Muscle of back (tissue), 13 donors: ENCODE measurements at places on chromosomes 1 and 21.

DNA sequence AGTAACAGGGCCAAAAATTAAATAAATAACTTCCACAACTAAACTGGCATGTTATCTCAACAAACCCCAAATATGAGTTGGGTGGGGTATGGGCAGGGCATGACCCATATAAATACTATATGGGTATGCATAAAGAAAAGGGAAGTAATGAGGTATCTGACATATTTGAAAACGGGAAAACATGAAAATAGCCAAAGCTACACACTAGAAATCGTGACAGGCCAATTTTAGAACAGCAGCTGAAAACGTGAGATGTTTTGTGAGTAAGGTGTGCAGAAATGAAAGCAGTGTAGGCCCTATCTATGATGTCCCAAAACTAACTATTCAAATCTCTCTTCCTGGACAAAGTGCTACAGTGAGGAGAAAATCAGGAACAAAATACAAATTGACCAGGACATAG is 537.9 kb upstream of the NR5A2 start:
- no peak for DNase-seq

GRCh38 chr1:219264561-219264960 is 90.9 kb downstream of the LYPLAL1 start:
- DNase-seq, result no peak

- no peak for DNase-seq
Observed at GRCh38 chr1:212629450-212630157, 21.0 kb downstream of the ATF3 start.

DNA sequence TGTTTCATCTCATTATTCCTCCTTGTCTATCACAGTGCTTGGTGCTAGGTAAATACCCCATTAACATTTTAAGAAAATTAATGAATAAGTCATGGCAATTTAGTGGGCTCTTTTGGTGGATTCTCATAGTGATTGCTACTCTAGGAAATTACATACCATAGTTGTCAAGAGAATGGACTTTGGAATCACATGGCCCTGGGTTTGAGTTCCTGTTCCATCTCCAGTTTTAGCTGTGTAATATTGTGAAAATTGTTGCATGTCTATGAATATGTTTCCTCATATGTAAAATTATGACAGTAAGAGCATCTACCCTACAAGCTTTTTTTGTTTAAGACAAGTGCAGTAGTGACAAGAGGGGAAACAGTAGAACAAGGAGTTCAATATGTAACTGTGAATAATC is 20.7 kb downstream of the WDTC1 start:
- no peak for DNase-seq

GRCh38 chr1:219710529-219711194 is 97.8 kb upstream of the ZC3H11B start:
- no peak for DNase-seq

GRCh38 chr1:93652323-93652949 is 29.2 kb downstream of the BCAR3 start:
- no peak for DNase-seq

DNA sequence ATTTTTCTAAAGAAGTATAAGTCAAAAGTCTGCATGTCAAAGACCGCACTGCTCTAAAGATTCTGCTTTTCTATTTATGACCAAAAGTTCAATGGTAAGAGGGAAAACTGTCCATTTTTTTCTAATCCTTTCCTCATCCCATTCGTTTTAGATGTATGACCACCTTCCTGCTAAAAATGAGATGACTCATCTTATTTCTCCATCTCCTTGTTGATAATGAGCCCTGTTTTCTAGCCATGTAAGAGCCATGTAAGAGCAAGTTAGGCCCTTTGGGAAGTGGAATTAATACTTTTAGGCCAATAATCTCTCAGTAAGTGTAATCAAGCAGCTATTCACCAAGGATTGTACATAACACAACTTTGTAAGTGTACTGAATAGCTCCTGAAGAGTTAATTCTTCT is 475.6 kb upstream of the B3GALT2 start:
- no peak for DNase-seq
